ENCODE measurements at places on chromosomes 12 and 14.
A peak's percentile ranks its signal among the peaks of the same experiment; 100 is the strongest.

- DNase-seq: no peak
These were observed 50.1 kb upstream of the RERGL start for GRCh38 chr12:18139989-18140596.

DNA sequence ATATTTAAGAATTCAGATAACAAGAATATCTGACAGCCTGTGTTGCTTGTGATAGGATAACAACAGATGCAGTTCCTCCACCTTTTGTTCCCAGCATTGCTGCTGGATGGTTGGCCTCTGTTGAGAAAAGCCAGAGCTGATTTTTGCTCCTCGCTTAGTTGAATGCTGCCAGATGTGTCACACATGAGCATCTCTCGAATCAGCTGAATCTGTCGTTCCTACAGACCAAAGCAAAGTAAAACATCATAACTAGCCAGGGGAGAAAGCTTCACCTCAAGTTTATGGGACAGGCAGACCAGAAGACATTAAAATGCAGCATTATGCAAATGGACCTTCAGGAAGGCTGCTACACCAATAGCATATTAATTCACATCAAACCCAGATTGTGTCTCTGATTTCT, 20.1 kb downstream of the RACGAP1 start:
- DNase-seq: no peak

DNA sequence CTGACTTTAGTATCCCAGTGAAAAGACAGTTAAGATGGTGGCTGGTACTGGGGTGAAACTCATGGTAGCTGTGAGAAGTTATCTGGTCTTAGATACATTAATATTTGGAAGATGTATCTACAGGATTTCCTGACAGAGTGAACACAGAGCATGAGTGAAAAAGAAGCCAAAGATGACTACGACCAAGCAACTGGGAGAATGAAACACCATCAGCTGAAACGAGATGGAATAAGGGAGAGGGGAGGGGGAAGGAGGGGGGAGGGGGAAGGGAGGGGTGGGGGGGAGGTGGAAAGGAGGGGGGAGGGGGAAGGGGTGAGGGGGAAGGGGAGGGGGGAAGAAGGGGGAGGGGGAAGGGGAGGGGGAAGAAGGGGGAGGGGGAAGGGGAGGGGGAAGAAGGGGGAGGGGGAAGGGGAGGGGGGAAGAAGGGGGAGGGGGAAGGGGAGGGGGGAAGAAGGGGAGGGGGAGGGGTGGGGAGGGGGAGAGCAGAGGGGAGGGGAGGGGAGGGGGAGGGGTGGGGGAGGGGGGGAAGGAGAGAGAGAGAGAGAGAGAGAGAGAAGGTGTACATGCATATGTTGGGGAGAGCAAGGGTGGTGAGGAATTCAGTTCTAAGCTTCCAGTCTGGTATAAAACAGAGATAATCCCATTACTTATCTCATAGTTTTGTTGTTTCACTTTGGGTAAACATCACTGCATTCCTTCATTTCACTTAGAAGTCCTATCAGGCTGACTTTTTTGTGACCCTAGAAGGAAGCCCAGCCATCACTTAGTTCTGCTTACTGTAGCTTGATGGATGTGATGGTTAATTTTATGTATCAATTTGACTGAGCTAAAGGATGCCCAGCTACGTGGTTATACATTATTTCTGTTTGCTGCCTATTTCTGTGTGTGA, 73.9 kb downstream of the SPPL3 start:
- no peak for DNase-seq

- peak; percentile 4 for DNase-seq
These were observed 584 bp downstream of the VRK1 start for GRCh38 chr14:96797582-96798349.

GRCh38 chr12:109269428-109269827, 39.7 kb downstream of the FOXN4 start:
- DNase-seq: no peak

- DNase-seq: no peak
These were observed 5.8 kb upstream of the IFI27 start for GRCh38 chr14:94104731-94105130.

- DNase-seq: no peak
These were observed 48.0 kb upstream of the CCND2 start for GRCh38 chr12:4225571-4225970.

DNA sequence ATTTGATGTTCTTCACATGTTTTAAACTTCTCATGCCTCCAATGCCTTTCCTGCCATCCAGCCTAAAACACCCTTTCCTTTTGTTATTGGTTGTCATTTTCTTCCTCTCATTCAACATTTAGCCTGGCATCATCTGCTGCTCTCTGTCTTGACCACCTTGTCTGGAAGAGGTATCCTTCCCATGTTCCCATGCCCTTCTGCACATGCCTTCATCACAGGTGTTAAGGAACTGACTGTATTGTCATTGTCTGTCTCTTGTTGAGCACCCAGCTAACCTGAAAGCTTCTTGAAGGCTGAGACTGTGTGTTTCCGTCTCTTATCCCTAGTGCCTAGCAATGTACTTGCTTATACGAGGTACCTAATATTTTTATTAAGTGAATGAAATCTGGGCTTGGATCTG, 4.5 kb upstream of the LRP1 start:
- no peak for DNase-seq

DNA sequence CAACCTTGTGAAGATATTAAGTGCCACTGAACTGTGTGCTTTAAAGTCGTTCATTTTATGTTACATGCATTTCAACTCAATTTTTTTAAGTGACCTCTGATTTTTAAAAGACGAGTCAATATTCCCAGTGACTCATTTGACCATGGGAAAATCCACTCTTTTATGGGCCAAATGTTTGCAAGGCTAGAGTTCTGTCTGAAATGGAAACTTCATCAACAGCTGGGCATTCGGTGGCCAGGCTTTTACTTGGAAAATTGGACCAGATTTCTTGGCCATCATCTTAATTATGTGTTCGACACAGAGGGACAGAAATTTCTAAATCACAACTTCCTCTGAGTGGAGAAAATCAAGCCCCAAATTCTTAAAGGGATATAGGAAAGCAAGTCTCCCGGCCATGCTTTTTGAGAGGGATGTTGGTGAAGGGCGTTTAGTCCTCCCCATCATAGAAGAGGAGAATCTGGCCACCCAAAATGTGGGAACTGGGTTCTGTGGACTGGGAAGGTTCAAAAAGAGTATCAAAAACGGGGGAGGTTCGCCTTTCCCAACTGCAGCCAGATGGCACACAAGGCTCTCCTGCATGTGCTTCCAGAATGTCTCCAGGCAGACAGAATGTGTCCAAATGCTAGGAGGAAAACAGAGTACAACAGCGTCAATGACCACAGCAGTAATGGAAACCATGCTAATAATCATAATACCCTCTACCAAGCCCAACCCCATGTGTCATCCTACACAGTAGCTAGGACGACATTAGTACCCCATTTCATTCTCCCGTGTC, 40.9 kb upstream of the FZD10 start:
- no peak for DNase-seq

DNA sequence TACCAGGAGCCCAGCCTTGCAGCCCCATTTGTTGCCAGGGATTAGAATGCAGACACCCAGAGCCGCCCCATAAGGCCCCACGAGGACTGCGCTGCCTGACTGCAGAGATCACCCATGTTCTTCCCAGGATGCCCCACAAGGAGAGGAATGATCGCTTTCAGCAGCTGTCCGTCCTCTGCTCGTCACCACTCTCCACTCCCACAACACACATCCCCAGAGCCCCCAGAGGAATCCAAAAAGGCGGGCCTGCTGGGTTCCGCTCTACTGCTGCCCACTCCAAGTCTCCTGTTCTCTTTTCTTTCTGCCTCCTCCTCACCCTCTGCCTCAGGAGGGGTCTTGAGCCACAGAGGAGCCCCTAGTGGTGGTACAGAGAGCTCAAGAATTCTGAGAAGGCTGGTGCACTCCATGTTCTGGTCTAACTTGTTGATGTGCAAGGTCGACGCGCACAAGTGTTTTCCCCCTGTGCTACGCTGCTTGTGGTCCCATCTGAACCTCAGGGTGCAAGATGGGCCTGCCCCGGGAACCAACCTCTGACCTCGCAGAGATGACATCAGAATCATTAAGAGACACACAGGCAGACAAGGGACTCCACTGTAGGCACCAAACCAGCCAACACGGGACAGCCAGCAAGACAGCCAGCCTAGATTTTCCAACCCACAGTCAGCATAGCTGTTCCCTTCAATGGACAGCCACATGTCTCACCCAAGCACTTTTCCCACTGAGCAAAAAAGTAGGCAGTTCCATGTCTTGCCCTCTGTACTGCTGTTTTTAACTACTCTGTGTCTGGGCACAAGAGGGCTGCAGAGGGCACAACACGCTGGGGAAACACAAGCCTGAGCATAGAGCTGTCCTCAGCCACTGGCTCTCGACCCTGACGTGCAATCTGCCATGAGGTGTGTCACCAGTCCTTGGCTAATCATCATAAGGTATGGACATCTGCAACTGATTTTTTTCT, 29.9 kb downstream of the PXN start:
- DNase-seq: no peak

DNA sequence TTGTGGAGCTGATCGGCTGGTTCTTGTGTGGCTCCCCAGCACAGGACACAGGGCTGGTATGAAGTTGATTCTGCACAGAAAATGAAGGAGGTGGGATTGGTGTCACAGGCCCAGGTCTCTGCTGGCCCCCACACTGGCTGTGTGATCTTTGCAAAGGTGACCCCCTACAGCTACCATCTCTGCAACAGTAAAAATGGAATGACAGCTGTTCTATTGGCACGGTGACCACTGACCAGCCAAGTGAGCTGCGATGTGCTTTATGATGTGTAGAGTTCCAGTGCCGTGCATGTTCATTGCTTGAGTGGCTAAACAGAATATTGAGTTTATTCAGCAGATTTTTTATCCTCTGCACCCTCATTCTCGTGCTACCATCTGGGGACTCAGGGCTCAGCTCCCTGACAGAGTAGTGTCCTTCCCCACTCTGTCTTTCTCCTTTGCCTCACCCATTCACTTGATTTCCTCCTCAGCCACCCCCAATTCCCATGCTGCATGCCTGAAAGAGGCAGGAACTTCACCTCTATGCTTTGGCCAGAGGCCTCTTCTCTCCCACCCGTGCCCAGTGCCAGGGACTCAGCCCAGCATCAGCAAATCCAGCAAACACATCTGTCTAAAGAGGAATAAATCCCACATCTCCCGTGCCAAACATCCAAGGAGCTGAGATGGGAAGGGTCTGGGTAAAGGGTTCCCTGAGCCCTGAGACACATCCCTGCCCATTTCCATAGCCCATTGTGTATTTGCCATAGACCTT, 21.2 kb downstream of the C14orf132 start:
- DNase-seq: no peak

GRCh38 chr12:112185093-112185923, 59.9 kb downstream of the TRAFD1 start:
- no peak for DNase-seq

- DNase-seq: no peak
These were observed 17.4 kb downstream of the PLXNC1 start for GRCh38 chr12:94165670-94166364.

- no peak for DNase-seq
These were observed 22.2 kb downstream of the RTRAF start for GRCh38 chr14:52011523-52011922.

DNA sequence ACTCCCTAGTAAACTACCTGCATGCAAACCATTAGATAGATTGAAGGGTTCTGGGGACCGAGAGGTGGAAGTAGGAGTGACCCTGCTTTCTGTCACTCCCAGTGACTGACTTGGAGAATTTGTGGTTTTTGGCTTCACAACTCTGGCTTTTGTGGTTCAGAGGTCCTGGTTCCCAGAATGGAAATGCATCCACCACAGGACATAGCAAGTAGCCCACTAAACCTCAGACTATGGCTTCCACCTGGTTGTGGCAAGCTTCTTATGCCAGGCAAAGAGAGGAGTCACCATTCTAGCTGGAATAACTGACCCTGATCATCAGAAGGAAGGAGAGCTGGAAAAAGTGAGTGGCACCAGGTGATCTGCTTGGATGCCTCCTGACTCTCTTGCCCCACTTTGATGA, 162.4 kb upstream of the TMEM260 start:
- no peak for DNase-seq

GRCh38 chr12:26195250-26195640, at the start of gene SSPN:
SSPN (plus strand) TSS chr12:26195573; CDS start chr12:26195673, 100 bp downstream.
- DNase-seq: no peak

- no peak for DNase-seq
These were observed 975.9 kb downstream of the FLRT2 start for GRCh38 chr14:86505808-86506207.

GRCh38 chr12:131911851-131912477, 17.1 kb upstream of the PUS1 start:
- DNase-seq: no peak

DNA sequence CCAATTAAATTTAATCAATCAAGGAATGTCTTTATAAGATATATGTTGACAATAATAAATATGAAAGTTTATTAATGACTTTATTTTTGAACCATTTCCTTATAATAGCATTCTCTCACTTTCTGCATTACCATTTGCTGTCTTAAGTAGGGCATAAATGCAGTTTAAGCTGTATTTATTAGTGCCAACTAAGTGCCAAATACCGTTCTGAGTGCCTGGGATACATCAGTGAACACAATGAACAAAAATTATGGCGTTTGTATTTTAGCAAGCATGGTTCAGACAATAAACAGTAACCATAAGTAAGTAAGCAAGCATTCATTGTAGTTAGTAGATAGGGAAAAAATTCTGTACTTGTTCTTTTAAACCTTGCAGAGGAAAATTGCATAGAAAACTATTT, 145.8 kb downstream of the FUT8 start:
- no peak for DNase-seq

DNA sequence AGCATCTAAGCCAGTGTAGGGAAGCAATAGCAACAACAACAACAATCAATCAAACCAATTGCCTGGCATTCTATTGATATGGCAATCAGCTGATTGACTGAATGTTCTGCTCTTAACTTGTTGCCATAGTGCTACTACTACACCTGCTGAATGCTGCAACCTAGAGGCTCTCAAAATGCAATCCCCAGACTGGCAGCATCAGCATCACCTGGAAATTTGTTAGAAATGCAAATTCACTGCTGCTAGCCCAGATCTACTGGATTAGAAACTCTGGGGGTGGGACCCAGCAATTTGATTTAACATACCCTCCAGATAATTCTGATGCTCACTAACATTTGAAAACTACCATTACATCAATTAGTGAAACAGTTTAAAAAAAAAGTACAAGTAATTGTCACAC, 363.6 kb downstream of the SNAPC1 start:
- DNase-seq: no peak

GRCh38 chr14:36019126-36019525, 157.4 kb downstream of the PTCSC3 start:
- DNase-seq: no peak

- DNase-seq: peak; percentile 72
These were observed 3.8 kb upstream of the CACNB3 start for GRCh38 chr12:48814262-48815125.

GRCh38 chr12:120841525-120841924, 62.6 kb downstream of the SPPL3 start:
- no peak for DNase-seq
